ENCODE measurements at places on chromosomes 3 and 15.

DNA sequence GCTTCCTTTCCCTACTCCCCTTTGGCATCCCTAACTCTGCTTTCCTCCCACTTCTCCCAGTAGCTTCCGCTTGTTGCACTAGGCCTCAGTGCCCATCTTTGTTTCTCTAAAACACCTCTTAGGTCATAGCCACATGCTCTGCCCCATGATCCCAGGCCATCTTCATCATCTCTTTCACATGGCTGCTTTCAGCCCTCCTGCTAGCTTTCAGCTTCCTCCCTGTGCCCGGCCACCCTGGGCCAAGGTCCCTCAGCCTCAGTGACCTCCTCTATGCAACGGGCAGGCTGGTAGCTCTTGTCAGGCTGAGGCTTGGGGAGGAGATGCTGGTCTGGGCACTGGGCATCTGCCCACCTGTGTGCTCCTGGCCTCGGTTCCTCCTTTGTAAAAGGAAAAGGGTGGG lies 2.3 kb downstream of the PLEKHO2 start:
- no peak for ATAC-seq

DNA sequence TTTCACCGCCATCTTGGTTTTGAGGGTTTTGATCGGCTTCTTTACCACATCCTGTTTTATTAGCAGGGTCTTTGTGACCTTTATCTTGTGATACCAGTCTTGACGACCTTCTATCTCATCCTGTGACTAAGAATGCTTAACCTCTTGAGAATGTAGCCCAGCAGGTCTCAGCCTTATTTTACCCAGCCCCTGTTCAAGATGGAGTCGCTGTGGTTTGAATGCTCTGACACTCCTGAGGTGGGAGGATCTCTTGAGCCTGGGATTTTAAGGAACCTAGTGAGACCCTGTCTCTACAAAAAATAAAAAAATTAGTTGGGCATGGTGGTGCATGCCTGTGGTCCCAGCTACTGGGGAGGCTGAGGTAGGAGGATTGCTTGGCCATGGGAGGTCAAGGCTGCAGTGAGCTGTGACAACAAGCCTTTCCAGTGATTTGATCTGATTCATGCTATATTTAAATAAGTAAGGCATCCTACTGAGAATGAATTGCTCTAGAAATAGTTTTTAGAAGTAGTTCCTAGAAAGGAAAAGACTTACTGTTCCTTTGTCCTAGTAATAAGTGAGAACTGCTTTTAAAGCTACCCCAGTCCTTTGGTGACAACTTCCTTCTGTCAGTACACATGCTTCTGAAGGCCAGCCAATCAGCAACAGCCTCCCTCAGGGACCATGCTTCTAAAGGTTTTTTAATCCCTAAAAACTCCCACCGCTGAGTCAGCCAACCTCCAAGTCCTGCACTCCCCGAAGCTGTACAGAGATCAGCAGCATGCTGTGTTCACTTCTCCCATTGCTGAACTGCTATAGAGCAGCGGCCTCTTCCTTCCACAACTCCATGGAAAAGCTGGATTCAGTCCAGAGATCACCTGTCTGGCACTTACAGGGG lies 9.1 kb upstream of the CEMIP start:
- no peak for ATAC-seq

DNA sequence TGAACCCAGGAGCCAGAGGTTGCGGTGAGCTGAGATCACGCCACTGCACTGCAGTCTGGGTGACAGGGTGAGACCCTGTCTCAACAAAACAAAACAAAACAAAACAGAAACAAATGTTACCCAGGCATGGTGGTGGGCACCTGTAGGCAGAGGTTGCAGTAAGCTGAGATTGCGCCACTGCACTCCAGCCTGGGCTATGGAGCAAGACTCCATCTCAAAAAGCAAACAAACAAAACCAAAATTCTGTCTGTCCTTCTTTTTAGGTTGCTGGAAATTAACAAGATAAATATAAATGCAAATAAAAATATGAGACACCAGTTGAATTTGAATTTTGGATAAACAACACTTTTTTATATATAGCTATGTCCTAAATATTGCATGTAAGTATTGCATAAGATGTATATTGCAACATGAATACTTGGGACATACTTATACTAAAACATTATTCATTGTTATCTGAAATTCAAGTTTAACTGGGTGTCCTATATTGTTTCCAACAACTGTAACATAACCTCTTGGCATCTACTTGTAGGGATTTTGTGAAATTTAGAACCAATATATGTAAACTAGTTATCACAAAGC lies 4.7 kb upstream of the CEP97 start:
- ATAC-seq, result peak; percentile 8

DNA sequence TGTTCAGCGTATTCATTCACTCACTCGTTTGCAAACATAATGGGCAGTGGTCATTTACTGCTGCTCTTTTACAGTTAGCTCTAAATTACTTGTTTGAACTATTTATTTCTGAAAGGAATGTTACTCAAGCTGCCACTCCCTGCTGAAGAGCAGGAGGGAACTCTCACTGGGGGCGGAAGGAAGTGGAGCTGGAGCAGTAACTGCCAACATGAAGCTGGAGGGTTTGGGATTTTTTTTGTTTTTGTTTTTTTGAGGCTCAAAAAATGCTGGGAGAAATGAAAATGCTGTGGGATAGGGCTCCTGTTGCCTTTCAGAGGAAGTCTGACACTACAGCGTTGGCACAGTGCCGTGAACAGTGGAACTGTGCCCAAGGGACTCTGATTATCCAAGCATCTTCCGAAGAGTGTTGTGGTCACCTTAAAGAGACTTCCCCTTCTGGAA lies 44.1 kb downstream of the SENP2 start:
- no peak for ATAC-seq

- no peak for ATAC-seq
These were observed 285.4 kb downstream of the CNTN3 start for GRCh38 chr3:74329096-74329495.

GRCh38 chr3:17602126-17602525 lies 140.3 kb downstream of the TBC1D5 start:
- ATAC-seq, result no peak

GRCh38 chr3:154235330-154235729 lies 89.0 kb downstream of the DHX36 start:
- ATAC-seq, result no peak
